ENCODE measurements at places on chromosomes 6 and 20.

GRCh38 chr6:431504-431903 lies 40.0 kb downstream of the IRF4 start:
- no peak for DNase-seq

- DNase-seq = no peak
Observed at GRCh38 chr6:22380236-22380635, 83.4 kb upstream of the PRL start.

GRCh38 chr6:3961581-3962215 lies 112.5 kb downstream of the FAM50B start:
- no peak for DNase-seq

- no peak for DNase-seq
Observed at GRCh38 chr6:53917464-53917842, 122.6 kb downstream of the LRRC1 start.

- no peak for DNase-seq
Observed at GRCh38 chr20:31868853-31869672, 1.3 kb downstream of the DUSP15 start.

All from iPS DF 6.9 (cell line).